ENCODE measurements at places on chromosomes 2 and 18. TPM values are rescaled to one million over a fixed set of nuclear protein-coding genes. Genes with fewer than 3 reads are reported as not detected.

Gene RFTN2
- total RNA-seq: 5.6 TPM

Gene GAL3ST2
- not detected for total RNA-seq

Gene HRH4
- 0.33 TPM for total RNA-seq

Gene ARL6IP6
- total RNA-seq: 5.5 TPM

Gene FAM110C
- total RNA-seq: 3.3 TPM

- H3K27ac ChIP-seq: no peak overlapping the region
- H3K4me1 ChIP-seq: no peaks in the 10 kb centered on the region
- peaks cover 95% of the 10 kb centered on the region for H3K27me3 ChIP-seq
- H3K36me3 ChIP-seq: no peaks in the 10 kb centered on the region
- no peak overlapping the region for H3K4me3 ChIP-seq
- no peak for DNase-seq
Measured at GRCh38 chr2:119119076-119119785, 39.3 kb downstream of the C1QL2 start.

DNA sequence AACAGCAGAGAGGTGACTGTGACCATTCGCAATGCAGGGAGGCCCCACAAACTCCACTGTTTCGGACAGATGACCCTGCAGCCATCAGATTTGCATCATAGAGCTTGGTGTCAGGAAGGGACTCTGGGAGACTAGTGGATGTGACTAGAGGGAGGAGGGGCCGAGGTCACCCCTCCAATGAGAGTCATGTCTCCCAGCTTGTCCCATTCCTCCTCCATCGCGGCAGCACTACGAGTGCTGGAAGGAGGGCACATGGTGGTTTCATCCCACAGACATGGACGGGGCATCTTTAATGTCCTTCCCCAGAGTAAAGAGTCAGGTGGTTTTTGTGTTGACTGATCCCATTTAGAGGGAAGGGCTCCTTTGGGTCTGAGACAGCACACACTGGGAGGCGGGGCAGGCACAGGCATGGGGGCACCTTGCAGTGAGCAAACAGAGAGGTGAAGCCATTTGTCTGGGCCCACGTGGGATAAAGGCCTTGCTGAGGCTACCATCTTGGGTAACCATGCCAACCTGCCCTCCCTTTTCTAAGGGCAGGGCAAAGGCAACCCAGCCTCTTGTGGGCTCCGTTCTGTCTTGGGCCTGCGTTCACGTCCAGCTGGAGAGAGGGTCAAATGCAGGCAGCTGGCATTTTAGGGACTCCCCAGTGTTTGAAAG, 208.1 kb downstream of the ASB1 start:
- H3K4me3 ChIP-seq: no peak overlapping the region
- H3K4me1 ChIP-seq: peaks cover 6% of the 10 kb centered on the region
- H3K36me3 ChIP-seq: no peaks in the 10 kb centered on the region
- peaks cover 5% of the 10 kb centered on the region for H3K27me3 ChIP-seq

DNA sequence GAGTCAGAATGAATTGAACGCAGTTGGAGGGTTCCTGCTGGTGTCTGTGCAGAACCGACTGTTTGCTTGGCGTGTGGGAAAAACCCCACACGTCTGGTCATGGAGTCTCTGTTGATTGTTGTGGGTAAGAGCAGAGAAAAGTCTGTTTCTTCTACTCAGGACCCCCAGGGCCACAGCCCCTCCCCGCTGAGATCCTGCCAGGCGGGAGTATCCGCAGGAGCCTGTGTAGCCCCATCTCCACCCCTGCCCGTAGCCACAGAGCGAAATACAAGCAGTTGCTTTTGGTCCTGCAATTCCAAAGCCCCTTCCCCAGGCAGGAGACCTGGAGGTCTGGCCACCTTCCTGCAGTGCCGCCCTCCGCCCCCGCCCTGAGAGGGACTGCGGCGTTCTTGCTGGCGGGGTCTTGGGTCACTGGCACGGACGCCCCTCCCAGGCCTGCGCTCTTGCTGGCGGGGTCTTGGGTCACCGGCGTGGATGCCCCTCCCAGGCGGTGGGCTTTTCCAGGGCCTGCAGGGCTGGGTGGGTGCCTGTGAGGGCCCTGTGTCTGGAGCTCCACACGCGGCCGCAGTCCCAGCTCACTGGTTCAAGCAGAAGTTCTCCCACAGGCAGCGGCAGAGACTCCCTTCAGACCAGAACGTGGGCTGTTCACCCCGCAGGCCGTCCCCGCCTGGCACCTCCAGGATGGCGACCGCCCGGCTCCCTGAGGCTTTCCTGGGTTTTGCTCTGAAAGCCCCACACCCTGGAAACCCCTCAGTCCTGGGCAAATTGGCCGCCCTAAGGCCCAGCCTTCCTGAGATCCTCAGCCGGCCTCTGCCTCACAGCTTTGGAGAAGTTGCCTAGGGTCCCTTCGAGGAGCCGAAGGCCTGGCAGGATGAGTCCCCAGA, 76.0 kb upstream of the CTDP1 start:
- H3K27ac ChIP-seq: no peak overlapping the region
- peaks cover 34% of the 10 kb centered on the region for H3K27me3 ChIP-seq
- no peaks in the 10 kb centered on the region for H3K36me3 ChIP-seq
- H3K4me1 ChIP-seq: peaks cover 12% of the 10 kb centered on the region
- peak; percentile 11 for DNase-seq
- no peak overlapping the region for H3K4me3 ChIP-seq

GRCh38 chr2:74983631-74984392, 25.4 kb downstream of the POLE4 start:
- no peaks in the 10 kb centered on the region for H3K36me3 ChIP-seq
- no peak for DNase-seq
- no peak overlapping the region for H3K4me3 ChIP-seq
- H3K27ac ChIP-seq: no peak overlapping the region
- peaks cover 11% of the 10 kb centered on the region for H3K4me1 ChIP-seq

DNA sequence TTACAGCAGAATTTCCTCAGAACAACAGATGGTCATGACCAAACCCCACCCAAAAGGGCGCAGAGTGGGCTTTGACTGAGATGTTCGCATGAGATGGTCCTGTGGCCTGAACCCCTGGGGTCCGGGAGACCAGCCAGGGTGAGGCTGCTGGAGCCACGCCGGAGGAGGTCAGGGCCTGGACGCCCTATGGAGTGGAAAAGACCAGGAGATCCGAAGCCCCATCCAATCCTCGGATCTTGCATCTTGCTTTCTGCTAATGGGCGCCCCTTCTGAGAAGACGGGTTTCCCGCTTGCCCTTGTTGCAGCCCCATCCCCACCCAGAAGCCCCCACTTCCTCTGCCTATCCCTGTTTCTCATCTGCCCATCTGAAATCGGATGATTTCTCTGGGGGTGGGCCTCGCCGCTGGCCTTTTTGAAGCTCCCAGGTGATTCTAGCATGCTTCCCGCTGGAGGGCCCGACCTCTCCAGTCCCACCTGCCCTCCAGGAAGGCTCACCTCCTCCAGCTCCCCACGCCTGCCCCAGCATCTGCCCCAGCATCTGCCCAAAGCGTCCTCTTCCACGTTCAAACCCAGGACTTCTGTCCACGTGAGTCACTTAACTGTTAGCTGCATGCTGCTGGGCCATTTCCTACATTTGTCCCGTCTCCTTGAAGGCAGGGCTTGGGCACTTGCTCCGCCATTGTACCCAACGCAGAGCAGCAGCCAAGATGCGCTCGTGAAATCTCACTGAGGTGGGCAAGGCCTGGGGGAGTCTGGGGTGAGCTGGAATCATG, 4.3 kb upstream of the CNDP1 start:
- H3K4me1 ChIP-seq: no peaks in the 10 kb centered on the region
- H3K36me3 ChIP-seq: no peaks in the 10 kb centered on the region
- no peak for DNase-seq
- H3K27me3 ChIP-seq: no peaks in the 10 kb centered on the region
- H3K27ac ChIP-seq: no peak overlapping the region
